ENCODE measurements at places on chromosomes 2 and 18.

GRCh38 chr18:48111587-48111986 is 181.1 kb upstream of the SMAD2 start:
- no peak for DNase-seq

GRCh38 chr2:64932371-64933216 is 56.6 kb upstream of the SLC1A4 start:
- no peak for DNase-seq

DNA sequence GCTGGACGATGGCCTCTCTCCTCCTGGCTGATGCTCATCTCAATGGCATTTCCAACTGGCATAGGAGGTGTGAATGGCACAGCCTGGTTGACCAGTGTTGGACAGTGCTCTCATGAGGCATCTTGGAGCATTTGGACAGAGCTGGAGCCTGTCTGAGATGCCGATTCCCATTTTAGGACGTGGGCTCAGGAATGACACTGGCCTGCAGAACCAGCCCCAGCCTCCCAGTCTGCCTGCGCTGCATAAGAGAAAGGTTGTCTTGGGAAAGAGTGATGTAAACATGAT is 118.2 kb upstream of the COPS8 start:
- DNase-seq, result no peak

- no peak for DNase-seq
These were observed 54.2 kb upstream of the ID2 start for GRCh38 chr2:8627692-8628085.

DNA sequence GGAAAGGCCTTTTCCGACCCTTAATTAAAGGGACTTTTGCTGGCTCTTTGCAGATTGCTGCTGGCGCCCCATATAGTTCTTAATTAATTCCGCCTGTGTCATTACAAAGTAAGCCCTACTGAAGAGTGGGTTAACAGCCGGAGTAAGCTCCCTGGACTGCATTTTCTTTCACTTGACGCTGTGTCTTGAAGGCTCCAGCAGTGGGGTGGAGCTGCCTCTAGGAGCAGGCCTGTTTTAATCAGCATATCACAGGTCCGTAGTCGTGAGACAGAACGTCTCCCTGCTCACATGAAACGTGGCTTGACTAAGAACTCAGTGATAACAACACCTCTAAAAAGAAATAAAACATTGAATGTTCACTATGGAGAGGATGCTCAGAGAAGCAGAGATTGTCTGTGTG is 329.9 kb upstream of the RAB12 start:
- DNase-seq, result no peak

GRCh38 chr2:23692851-23693605 is 233.9 kb downstream of the ATAD2B start:
- no peak for DNase-seq

DNA sequence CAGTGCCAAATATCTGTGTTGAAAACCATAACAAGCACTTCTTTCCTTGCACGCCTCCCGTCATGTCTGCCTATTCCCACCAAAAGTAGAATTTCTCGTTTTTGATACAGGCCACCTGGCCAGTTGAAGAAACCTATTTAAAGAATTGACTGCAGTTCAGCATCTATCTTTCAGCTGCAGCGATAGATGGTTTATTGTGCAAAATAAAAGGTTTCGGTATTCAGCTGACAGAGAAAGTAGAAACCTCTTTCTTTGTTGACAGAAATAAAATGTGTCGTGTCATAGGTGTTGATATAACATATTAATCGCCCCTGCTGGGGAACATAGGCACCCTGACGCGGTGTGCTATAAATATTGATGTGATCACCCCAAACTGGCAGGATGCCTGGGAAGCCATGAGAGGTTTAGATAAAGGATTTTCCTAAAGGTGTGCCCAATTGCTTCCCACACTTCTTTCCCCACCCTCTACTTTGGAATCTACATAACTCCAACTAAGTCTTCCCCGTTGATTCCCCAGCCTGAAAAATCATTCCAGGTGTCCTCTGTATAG is 570.4 kb downstream of the CCDC85A start:
- no peak for DNase-seq

DNA sequence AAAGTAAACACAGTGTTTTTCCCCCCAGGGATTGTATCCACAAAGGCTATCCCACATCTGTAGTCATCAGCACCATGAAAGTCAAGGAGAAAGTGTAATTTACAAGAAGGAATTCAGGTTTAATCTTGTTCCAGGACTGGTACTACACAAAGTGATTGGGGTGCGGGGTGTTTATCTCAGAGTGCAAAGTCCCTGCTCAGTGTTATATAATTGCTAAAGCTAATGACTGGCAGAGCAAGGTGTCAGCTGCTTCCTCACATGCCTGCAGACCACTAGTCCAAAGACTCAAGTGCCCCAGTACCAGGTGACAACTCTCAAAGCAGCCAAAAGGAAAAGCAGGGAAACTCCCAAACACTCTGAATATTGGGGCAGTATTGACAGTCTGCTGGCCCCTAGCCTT is 40.4 kb upstream of the PDCL3 start:
- no peak for DNase-seq

- DNase-seq, result peak; percentile 26
These were observed 72.5 kb downstream of the DHRS9 start for GRCh38 chr2:169141713-169142352.

- peak; percentile 19 for DNase-seq
These were observed at the start of gene SERPINE2 for GRCh38 chr2:224039080-224039769. SERPINE2 (minus strand) TSS chr2:224039286; CDS start chr2:224001900, 37,386 bp downstream.

DNA sequence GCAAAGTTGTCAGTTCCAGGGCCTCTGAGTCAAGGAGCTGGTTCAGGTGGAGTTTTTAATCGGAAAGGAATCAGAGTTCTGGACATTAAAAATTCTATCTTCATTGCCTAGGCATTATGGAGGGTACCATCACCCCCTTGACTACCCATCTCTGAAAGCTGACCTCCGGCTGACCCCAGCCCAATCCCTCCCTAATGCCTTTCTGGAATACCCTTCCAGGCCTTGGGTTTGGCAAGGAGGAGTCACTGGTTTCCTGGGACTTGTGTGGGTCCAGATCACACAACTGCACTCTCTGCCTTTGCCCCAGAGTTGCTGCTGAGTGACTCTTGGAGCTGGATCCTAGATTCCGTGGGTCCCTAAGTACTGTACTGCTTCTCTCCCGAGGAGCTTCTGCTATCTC is 1.0 kb upstream of the OSR1 start:
- DNase-seq, result no peak

DNA sequence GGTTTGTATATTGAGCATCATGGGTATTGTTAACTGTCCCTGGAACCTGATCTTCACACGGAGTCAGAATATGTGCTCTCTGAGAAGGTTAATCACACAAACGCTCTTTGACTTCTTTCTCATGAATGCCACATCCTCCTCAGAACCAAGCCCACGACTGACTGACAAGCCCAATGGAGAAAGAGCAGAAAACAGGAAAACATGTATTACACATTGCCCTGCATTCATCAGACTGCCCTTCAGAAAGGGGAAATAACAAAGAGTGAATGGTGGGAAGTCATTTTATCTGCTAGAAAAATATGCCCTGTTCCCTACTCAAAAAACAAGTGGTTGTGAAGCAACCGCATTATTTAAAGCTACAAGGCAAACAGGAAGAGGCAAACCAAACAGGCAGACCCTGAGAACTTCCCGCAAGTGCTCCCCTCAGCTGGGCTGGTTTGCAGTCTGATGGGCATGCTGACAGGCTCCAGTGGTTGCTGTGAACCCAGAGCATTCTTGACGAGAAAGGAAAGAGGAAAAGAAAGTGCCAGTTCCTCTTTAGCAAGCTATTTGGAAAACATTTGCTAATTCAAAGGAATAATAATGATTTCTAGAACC is 172.9 kb upstream of the SETBP1 start:
- DNase-seq, result no peak

DNA sequence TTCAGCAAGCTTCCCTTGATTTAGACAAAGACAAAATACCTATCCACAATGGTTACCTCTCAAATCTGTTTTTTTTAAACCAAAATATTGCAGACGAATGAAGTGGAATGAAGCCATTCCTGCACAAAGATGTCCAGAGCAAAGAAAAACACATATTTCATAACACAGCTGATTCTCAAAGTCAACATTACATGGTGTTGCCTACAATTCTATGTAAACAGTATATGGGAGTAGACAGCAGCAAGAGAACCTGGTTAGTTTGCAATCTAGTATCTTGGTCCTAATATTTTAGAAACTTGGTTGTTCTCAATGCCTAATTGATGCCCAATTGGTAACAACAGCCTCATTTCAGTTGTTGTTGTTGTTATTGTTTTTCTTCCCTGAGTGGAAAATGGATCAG is 1240.9 kb upstream of the CHAC2 start:
- DNase-seq, result no peak

DNA sequence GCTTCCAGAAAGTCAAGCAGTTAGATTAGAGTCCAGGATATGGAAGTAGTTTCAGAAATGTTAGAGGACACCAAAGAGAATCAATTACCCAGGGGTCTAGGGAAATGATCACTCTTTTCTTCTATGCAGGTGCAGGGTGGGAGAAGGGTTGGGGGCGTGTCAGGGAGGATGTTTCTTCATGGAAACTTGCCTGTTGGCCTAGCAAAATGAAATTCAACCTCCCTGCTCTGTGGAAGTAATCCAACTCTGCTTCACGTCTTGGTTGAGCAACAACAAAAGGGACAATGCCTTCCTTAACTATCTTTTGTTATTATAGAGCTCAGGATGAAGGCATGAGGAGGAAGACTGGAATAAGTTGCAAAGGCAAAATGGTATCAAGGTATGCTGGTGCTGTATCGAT is 210.8 kb upstream of the ETAA1 start:
- DNase-seq, result no peak

GRCh38 chr2:217839073-217839749 is 163.6 kb downstream of the TNS1 start:
- DNase-seq, result no peak

DNA sequence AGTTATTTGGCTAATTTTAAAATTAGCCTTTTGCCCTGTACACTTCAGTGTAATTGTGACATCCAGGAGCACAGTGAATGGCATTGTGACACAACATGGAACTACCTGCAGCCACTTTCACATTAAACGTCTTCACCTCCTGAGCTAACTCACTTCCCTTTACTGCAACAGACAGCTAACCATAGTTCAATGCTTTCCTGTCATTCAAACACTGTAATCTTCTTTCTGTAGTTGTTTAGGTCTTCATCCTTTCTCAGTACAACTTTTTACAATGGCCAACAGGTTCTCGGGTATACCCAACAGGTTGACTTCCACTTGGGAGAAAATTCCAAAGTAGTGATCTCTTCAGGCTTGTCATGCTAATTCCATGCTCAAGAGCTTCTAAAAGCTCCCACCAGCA is 8.6 kb upstream of the AGPS start:
- no peak for DNase-seq

GRCh38 chr2:1403565-1403964 is 9.7 kb upstream of the TPO start:
- no peak for DNase-seq

- DNase-seq, result no peak
These were observed 234.0 kb downstream of the GBX2 start for GRCh38 chr2:235934059-235934773.

GRCh38 chr2:157895531-157895930 is 19.4 kb upstream of the ACVR1 start:
- DNase-seq, result no peak

DNA sequence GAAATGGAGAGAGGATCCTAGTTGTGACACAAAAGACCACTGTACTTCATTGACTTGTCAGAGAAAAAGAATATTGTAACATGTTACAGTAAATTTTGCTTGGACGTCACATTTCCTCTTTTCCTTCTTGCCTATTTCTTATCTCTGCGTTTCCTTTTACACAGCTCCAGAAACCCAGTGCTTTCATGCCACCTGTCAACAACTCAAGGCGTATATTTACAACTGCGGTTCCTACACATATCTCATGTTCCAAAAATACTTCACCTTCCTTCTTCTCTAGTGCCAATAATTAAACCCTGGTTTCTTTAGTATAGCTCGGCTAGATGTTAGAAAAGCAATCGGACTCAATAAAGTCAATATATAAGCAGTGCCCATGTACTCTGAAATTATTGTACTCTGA is 911.5 kb upstream of the FSHR start:
- DNase-seq, result no peak

DNA sequence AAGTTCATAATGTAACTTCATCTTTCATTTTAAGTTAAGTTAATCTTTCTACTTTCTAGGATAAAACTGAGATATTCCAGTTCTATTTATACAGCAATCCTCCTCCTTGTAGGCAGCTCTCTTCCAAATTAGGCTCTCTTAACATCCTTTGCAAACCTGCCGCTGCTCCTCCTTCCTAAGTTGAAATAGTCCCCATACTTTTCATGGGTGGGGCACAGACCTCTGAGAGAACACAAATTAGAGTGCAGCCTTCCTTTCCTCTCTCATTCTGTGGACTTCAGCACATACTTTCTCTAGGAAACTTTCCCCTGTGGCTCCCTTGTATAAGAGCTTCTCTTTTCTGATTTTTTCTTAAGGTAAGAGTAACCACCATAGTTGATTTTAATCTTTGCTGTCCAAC is 28.3 kb downstream of the TWSG1 start:
- no peak for DNase-seq

GRCh38 chr2:241944821-241945220 is 75.3 kb downstream of the RTP5 start:
- DNase-seq, result no peak

DNA sequence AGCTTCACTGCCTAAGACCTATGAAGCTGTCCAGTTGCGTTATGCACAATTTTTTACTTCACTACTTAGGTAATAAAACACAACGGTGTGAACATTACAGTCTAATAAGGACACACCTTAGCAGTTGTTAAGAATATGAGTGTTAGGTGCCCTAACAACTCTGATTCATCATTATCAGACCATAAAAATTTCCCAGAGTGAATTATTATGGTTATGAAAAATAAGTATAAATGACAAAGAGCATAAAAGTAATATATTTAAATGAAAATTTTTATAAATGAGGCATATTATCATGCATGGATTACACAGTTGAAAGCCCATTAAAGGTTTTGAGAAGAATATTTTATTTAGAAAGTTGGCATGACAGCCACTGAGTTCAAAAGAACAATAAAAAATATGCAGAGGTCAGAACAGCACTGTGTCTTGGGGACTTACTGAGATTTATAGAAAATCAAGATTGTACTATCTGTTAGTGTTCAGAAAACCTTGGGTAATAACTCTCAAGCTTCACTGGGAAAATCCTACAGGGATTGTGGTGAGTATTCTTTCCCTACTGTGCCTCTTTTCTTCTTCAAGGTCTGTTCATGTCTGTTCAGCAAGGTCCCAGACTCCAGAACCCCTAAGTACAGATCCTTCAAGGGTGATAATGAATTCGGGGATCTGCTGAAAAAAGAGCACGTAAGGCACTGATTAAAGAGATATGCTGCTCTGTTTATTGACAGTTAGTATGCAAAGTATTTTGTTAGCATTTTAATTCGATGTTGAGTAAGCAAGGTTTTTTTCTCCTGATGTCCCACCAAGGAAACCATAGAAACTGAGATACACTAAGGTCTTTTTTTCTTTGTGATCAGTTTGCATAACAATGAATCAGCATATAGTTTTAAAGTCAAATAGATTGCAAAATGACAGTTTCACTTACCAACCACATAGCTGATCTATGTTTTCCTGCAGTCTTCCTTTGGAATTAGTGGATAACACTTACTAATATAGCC is 250.0 kb downstream of the DSEL start:
- no peak for DNase-seq

DNA sequence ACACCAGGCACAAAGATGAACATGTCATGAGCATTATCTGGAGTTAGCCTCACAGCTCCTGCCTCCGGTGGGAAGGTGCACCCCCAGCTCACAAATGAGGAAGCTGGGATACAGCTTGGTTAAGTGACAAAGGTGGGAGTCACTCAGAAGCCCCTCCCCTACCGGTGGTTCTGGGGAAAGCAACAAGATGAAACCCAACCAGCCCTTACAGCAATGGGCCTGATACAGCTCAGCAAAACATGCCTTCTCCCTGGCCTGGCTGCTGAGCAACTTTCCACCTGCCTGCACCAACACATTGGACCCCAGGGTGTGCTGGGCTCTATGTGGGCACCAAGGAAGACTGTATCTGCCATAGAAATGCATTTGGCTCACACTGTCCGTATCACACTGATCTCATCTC is 113.2 kb downstream of the GYPC start:
- DNase-seq, result no peak
